ENCODE measurements at places on chromosomes 7 and 10.

DNA sequence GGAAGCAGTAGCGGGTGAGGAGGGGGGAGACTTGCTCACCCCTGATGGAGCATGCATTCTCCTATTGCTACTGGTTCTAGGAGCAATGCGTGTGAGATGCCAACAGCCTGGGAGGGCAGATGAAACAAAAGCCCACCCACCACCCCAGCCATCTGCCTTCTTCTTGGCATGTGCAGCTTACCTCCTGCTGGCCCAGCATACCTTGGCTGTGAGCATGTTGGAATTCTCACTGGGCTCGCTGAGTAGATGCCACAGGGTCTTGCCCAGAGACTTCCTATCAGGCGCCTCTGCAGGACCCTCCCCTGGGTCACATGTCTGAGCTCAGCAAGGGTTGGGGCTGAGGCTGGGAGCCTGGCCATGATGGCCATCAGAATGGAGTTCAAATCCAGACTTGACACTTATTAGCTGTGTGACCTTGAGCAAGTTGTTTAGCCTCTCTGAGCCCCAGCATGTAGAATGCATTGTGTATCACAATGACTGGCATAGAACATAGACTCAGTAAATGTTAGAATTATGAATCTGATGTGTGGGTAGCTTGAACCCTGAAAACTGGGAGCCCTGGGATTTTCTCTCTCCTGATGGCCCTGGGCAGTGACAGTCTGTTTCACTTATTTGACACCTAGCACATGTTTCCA is 38.2 kb downstream of the CDH23 start:
- peaks cover 4% of the 10 kb centered on the region for H3K4me1 ChIP-seq
- DNase-seq = no peak
- H3K4me3 ChIP-seq = no peak overlapping the region
- no peaks in the 10 kb centered on the region for H3K27me3 ChIP-seq

GRCh38 chr7:151126491-151127137 is 40.3 kb downstream of the AGAP3 start:
- DNase-seq = no peak
- H3K4me3 ChIP-seq = no peak overlapping the region
- H3K27ac ChIP-seq = no peak overlapping the region
- peaks cover 6% of the 10 kb centered on the region for H3K4me1 ChIP-seq

- no peak overlapping the region for H3K27ac ChIP-seq
- H3K27me3 ChIP-seq = no peaks in the 10 kb centered on the region
Observed at GRCh38 chr10:71657604-71658466, 61.7 kb downstream of the C10orf105 start.

GRCh38 chr7:78092331-78092730 is 293.8 kb downstream of the PHTF2 start:
- DNase-seq = no peak
- H3K36me3 ChIP-seq = no peaks in the 10 kb centered on the region
- H3K27ac ChIP-seq = no peak overlapping the region

DNA sequence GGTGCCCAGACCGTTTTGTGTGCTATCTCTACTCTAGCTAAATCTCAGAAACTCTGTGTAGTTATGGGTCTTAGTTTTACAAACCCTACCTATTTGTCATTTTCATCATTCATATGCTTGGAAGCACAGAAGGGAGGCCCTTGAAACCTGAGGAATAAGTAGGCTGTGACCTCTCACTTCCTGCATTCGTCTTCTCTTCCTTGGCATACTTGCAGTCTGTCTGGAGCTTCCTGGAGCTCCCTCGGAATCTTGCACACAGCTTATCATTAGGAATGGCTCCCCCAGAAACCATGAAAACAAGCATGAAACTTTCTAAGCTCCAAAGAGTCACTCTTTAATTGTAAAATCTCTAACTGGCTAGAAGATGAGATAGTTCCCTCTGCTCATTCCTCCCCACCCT is 376.9 kb upstream of the MYO3A start:
- no peaks in the 10 kb centered on the region for H3K27me3 ChIP-seq
- H3K36me3 ChIP-seq = no peaks in the 10 kb centered on the region
- no peak for DNase-seq
- H3K27ac ChIP-seq = no peak overlapping the region
- no peak overlapping the region for H3K4me3 ChIP-seq

GRCh38 chr7:148621563-148621962 is 31.0 kb downstream of the C7orf33 start:
- DNase-seq = no peak
- no peaks in the 10 kb centered on the region for H3K36me3 ChIP-seq
- no peak overlapping the region for H3K27ac ChIP-seq
- H3K4me3 ChIP-seq = no peak overlapping the region
- no peaks in the 10 kb centered on the region for H3K27me3 ChIP-seq
- no peaks in the 10 kb centered on the region for H3K4me1 ChIP-seq

DNA sequence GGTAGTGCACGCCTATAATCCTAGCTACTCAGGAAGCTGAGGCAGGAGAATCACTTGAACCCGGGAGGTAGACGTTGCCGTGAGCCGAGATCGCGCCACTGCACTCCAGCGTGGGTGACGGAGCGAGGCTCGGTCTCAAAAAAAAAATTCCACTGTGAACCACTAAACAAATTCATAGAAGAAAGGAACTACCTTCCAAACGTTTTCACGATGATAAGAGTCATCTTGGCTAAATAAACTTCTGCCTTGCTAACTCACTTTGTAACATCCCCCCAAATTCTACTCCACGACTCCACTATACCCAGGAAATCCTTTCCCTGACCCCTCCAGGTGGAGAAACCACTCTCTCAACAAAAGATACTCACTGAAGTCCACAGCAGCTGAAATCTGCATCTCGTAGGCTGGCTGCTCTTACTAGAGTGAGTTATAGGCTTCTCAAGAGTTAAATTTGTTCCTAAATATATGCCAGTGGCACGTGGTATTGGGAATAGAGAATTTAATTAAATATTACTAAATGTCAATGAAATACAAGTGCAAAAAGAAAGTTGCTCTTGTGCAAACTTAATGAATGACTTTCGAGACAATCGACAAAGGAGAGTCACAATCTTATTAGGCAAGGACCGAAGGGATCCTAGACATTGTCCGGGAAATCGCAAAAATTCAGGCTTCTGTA is 1.6 kb upstream of the GTF2I start:
- no peaks in the 10 kb centered on the region for H3K27me3 ChIP-seq
- H3K36me3 ChIP-seq = no peaks in the 10 kb centered on the region
- H3K4me3 ChIP-seq = no peak overlapping the region
- H3K27ac ChIP-seq = no peak overlapping the region
- no peak for DNase-seq
- peaks cover 30% of the 10 kb centered on the region for H3K4me1 ChIP-seq

DNA sequence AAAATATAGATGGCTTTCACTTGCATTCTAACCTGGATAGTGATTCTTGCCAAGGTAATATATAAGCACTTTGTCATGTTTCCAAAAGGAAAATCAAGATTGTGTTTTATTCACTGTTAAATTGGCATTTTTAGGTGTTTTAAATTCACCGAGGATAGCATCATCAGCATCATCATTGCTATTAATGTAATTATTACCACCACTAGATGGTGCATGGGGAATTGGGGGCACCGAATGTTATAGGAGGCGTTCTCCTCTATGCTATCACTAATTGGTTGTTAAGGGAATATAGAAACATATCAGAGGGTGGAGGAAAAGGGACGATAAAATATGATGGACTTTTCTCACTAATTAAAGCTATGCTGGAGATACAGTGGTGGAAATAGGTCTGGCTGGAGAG is 95.5 kb downstream of the CELF2 start:
- H3K4me3 ChIP-seq = no peak overlapping the region
- no peaks in the 10 kb centered on the region for H3K4me1 ChIP-seq
- no peaks in the 10 kb centered on the region for H3K27me3 ChIP-seq

DNA sequence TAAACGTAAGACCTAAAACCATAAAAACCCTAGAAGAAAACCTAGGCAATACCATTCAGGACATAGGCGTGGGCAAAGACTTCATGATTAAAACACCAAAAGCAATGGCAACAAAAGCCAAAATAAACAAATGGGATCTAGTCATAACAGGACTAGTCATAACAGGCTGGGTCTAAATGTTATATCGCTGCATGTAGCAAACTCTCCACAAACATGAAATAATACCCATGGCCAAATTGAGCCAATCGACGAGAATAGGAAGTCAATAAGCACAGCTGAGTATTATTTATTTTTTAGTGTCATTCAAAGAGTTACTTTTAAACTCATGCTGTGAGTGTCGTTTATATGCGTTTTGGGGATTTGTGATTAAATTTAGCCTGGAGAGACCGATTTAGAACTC is 225.1 kb downstream of the TFEC start:
- no peak for DNase-seq
- no peaks in the 10 kb centered on the region for H3K4me1 ChIP-seq
- H3K27me3 ChIP-seq = no peaks in the 10 kb centered on the region
- H3K36me3 ChIP-seq = no peaks in the 10 kb centered on the region

GRCh38 chr10:131996466-131997365 is 15.0 kb upstream of the BNIP3 start:
- H3K4me1 ChIP-seq = peaks cover 67% of the 10 kb centered on the region
- peak overlapping the region; percentile 83 for H3K27ac ChIP-seq
- no peak overlapping the region for H3K4me3 ChIP-seq
- H3K36me3 ChIP-seq = no peaks in the 10 kb centered on the region
- peak; percentile 87 for DNase-seq

DNA sequence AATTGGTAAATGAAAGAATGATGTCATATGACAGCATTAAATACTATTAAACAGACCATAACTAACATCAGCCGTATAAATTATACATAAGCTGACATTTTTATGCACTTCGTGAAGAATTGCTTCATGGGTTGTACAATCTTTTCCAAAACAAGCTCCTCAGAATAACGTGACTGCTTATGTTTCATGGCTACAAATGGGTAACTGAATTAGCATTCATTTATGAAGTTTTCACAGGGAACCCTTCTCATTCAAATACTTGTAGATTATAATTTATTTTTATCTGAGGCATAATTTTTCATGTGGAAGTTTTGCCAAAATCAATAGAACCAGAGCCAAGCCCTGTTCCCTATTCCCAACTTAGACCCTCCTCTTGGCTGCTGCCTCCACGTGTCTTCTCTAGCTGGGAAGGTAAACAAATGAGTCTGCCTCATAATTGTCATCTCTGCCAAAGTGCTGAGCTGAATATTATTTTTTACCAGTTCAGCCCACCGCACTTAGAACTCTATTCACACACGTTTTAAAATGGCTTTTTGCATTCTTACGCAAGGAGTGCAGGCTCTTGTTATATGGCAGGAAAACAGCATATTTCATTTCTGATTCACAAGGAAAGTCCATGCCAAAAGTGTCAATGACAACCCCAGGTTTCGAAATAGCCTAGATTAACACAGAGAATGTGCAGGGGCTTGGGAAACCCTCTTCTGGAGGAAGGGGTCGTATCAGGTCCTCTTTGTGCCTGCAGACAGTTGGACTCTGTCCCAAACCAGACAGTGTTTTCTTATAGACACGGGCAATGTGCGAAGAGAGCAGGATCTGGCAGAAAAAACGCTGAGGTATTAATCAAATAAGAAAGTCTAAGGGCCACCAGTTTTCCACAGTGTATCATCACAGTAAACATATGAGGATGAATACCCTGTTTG is 370.7 kb upstream of the MGMT start:
- H3K4me1 ChIP-seq = peaks cover 8% of the 10 kb centered on the region
- peak; percentile 42 for DNase-seq
- no peak overlapping the region for H3K4me3 ChIP-seq

DNA sequence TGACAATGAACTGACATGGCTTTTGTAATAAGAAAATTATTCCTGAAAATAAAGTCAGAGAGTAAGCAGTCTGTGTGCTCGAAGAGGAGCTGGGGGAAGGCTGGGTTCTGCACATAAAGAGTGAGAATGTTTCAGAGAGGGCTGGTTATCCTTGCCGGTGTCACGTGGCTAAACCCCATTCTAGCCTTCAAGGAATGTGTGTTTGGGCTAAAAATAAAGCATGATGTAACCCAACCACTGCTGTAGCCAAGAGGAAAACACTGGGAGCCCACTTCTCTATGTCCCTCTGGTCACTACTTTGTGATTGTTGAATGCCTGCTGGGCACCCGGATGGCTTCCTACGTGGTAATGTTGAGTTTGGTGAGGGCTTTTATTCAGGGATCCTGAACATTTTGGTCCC is 23.5 kb downstream of the WDFY4 start:
- H3K27ac ChIP-seq = no peak overlapping the region
- H3K4me3 ChIP-seq = no peak overlapping the region
- no peak for DNase-seq
- no peaks in the 10 kb centered on the region for H3K27me3 ChIP-seq

DNA sequence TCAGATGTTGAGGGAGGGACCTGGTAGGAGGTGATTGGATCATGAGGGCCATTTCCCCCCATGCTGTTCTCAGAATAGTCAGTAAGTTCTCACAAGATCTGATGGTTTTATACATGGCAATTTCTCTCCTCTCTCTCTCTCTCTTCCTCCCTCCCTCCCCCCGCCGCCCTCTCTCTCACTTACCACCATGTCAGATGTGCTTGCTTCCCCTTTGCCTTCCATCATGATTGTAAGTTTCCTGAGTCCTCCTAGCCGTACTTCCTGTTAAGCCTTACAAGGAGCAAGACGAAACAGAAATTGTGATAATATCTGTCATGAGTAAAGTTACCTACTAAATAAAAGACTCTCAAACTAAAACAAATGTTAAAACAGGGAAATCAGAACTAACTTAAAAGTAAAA is 19.9 kb upstream of the GPR141 start:
- no peaks in the 10 kb centered on the region for H3K36me3 ChIP-seq
- no peak overlapping the region for H3K4me3 ChIP-seq
- H3K27me3 ChIP-seq = no peaks in the 10 kb centered on the region

GRCh38 chr10:104935656-104936055 is 294.6 kb downstream of the SORCS3 start:
- H3K36me3 ChIP-seq = no peaks in the 10 kb centered on the region
- DNase-seq = no peak
- H3K27ac ChIP-seq = no peak overlapping the region
- H3K27me3 ChIP-seq = no peaks in the 10 kb centered on the region

DNA sequence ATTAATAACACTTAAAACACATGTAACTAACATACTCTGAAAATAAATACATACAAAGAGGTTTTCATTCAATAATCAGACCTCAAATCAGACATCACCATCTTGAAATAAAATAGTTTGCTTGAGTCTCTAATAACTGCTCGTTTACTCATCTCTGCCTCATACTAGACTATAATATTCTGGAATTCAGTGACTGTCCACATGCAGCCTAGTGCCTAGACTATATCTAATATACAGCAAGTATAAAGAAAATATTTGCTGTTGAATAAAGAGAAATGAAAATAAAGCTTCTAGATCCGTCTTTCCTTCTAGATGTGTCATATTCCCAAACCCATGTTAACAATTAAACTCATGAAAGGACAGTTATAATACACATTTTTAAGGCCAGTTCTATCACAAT is 236.3 kb upstream of the LRRN3 start:
- H3K36me3 ChIP-seq = no peaks in the 10 kb centered on the region
- no peak overlapping the region for H3K27ac ChIP-seq
- no peak overlapping the region for H3K4me3 ChIP-seq
- H3K27me3 ChIP-seq = no peaks in the 10 kb centered on the region
- H3K4me1 ChIP-seq = no peaks in the 10 kb centered on the region

GRCh38 chr10:60820093-60820754 is 41.9 kb downstream of the CDK1 start:
- no peak overlapping the region for H3K4me3 ChIP-seq
- no peaks in the 10 kb centered on the region for H3K27me3 ChIP-seq
- no peak overlapping the region for H3K27ac ChIP-seq
- H3K4me1 ChIP-seq = peaks cover 3% of the 10 kb centered on the region
- no peaks in the 10 kb centered on the region for H3K36me3 ChIP-seq
- no peak for DNase-seq
